ENCODE measurements at places on chromosomes 2 and 18.

DNA sequence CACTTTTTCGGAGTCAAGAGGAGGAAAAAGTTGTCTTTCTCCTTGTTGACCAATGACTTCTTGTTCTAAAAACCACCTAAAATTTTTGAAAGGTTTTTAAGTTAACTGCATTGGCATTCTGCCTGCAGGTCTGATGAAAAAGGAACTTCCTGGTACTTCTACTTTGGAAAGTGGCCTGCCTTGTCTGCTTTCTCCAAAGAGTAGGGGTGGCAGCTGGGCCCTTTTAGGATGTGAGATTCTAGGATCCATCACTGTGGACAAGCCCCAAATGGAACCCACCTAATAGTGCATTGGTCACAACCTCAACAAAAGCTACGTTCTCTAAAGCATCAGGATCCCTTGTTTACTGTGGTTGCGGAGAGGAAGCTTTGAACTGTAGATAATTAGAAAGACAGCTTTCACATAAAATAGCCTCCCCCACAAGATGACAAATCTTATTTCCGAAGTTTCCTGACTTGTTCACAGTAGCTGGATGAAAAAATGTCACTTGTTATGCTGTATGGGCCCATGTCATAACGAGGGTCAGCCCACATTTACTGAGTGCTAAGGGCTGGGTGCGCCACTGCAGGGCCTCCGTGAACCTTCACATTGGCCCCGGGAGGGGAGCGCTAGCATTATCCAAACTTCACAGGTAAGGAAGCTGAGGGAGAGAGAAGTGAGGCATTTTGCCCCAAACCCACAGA, 17.4 kb downstream of the ASPRV1 start:
- DNase-seq = no peak

DNA sequence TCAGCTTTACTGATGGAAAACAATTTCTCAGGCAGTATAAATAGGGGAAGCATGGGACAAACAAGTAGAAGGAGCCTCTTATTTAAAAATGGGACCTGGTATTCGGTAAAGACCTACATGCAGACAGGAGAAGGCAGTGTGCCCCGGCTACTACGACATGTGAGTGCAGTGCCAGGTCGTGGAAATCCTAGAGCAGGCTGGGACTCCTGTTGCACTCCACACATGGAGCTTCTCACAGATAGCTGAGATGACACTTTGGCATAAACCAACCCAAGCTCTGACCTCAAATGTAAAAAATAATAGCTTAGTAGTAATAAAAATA, 885 bp upstream of the DSEL start:
- DNase-seq = no peak

DNA sequence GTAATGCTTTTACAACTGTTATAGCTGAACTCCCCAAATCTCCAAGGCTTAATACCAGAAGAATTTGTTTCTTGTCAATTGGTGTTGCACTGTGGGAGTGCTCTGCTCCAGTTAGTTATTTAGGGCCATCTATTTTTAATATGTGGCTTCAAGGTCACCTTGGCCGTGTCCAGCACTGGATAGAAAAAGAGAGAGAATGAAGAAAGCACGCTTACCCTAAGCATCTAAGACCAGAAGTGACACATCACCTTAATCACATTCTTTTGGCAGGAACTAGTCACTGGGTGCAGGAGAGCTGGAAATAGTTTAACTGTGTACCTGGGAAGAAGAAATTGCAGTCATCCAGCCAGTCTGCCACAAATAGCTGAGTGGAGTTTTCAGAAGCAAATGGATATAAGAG, 78.8 kb downstream of the VWC2L start:
- DNase-seq = no peak

DNA sequence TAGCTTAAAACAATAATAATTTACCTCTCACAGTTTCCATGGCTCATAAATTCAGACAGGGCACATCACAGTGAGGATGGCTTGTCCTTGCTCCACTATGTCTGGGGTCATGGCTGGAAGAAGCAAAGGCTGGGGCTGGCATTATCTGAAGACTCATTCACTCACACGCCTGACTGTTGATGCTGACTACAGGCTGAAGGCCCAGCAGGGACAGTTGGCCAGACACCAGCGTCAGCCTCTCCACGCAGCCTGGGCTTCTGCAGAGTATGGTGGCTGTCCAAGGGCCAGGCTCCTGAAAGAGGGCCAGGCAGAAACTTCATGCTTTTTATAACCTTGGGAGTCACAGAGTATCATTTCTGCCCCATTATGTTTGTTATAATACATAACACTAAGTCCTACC, 33.4 kb downstream of the YPEL5 start:
- DNase-seq = no peak

GRCh38 chr18:51429644-51430043, 232.2 kb upstream of the MEX3C start:
- DNase-seq = no peak

- DNase-seq = no peak
Observed at GRCh38 chr18:21444465-21445212, 155.9 kb downstream of the ESCO1 start.

DNA sequence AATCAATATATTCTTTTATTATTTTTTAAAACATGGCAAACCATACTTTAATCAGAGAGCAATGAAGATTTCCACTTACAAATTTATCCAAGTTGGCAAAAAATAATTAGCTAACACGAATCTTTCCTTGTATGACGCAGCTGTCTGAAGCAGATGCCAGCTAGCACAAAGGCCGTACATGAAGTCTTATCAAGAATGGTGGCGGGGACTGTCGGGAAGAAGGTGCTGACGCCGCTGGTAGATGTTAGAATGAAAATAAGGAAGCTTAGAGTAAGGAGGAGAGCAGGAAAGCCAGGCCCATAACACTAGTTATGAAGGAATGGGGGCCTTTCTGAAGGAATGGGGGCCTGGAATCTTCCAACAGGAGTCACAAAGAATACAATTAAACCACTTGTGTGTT, 96.7 kb downstream of the ZNF516 start:
- no peak for DNase-seq

GRCh38 chr2:3430172-3430571, 50.7 kb downstream of the TRAPPC12 start:
- DNase-seq = no peak

- DNase-seq = no peak
Observed at GRCh38 chr18:23468753-23469459, 15.8 kb downstream of the RIOK3 start.

GRCh38 chr2:231933916-231934401, 7.8 kb upstream of the NPPC start:
- DNase-seq = no peak

DNA sequence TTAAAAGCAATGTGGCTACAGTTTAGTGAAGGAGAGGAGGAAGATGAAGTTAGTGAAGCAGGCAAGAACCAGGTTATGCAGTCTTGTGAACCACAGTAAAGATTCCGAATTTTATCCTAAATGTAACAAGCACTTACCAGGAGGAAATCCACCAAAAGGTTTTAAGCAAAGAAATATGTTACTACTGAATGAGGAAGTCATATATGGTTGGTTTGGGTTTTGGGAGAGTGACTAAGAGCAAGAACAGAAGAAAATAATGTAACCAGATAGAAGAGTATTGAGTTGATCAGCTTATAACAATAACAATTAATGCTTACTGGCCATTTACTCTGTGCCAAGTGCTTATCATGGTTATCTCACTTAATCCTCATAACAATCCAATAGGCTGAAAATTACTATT, 1.9 kb downstream of the USP37 start:
- no peak for DNase-seq

GRCh38 chr2:38013158-38013752, 62.7 kb downstream of the CYP1B1 start:
- no peak for DNase-seq

GRCh38 chr2:144524118-144525009, 4.4 kb upstream of the ZEB2 start:
- no peak for DNase-seq

- no peak for DNase-seq
Observed at GRCh38 chr2:49248506-49248905, 94.2 kb upstream of the FSHR start.

DNA sequence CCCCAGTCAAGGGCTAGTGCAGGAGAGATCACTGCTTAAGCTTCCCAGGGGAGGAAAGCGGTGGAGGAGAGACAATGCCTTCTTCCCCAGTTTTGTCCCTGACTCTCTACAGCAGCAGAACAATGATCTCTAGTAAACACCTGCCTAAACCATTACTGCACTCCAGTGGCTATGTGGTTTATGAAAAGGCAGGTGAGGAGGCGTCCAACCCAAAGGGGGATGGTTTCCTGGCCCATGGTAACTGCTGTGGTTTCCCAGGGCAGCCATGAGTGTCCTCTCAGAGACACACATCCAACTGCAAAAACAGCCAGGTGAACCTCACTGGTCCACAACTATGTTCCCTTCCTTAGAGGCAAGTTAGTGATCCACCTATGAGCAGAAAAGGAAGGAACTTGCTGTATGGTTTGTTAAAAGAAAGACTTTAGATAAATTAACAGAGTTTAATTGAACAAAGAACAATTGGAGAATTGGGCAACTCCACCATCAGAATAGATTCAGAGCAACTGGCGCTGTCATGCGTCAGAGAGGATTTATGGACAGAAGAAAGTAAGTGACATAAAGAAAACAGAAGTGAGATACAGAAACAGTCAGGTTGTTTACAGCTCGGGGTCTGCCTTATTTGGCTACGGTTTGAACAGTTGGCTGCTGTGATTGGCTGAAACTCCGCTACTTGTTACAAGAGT, 4.8 kb upstream of the TTC39C start:
- DNase-seq = peak; percentile 31

- DNase-seq = no peak
Observed at GRCh38 chr2:209368406-209368805, 55.4 kb upstream of the MAP2 start.

DNA sequence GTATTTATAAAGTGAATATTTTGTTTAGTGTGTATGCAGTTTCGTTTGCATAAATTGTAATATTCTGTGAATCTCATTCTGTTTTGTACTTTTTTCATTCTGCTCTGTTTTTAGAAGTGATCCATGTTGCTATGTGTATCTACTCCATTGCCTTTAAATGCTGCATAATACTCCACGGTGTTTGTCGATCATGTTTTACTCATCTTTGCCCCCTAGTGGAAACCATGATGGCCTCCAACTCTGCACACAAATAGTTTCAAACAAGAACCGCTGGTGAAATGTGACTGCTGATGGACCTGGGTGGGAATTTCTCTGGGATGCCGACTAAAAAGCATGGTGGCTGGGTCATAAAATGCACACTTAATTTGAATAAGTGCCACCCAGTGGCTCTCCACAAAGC, 32.0 kb upstream of the SKOR2 start:
- no peak for DNase-seq

DNA sequence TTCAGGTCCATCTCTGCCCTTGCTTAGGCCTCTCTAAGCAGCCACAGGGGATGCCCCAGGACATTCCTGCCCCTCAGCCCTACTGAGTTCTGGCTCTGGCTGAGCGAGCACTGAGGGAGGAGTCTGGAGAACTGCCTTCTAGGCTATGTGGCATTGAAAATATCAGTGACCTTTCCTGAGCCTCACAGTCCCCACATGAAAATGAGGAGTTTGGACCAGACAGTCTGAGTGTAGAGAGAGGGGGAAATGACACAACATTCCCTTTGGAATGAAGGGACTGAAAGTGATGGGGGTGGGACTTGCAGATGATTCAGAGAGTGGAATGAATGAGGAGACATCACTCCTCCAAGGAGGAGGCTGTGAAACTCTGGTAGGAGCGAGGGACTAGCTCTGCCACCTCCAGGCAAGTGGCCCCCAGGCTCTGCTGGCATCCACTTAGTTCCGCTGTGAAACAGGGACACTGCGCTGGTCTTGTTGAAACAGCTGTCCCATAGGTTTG, 8.0 kb downstream of the TNS1 start:
- no peak for DNase-seq

GRCh38 chr18:55321265-55322177, 266.5 kb downstream of the TCF4 start:
- DNase-seq = no peak

GRCh38 chr2:28544922-28545589, 49.2 kb downstream of the PLB1 start:
- DNase-seq = no peak

DNA sequence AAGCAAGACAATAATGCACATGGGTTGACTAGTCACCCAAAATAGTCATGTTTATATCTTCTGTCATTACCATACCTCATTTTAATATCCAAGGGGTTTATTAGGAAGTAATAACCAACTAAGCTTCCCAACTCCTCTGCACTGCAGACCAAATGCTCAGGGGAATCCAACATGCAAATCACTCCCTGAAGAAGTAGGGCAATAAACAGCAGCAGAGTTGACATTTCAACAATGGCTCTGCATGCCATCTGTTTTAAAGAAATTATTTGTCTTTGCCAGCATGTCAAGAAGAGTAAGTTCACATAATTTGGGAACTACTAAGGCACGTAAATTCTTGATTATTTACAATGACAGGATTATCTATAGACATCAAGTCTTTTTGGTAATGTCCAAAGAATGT, 84.4 kb upstream of the LYPD1 start:
- no peak for DNase-seq

- DNase-seq = no peak
Observed at GRCh38 chr2:69116438-69116837, 103.5 kb downstream of the ANTXR1 start.
